T-cell (primary cell): ENCODE measurements at places on chromosomes 12 and 14.
A peak's percentile ranks its signal among the peaks of the same experiment; 100 is the strongest.

GRCh38 chr14:23396126-23396525, 11.9 kb downstream of the MYH6 start:
- DNase-seq, result no peak
- H3K27me3 ChIP-seq, result peaks cover 8% of the 10 kb centered on the region
- no peaks in the 10 kb centered on the region for H3K4me1 ChIP-seq
- H3K36me3 ChIP-seq, result no peaks in the 10 kb centered on the region

GRCh38 chr12:26101763-26102162, 23.1 kb downstream of the BHLHE41 start:
- no peaks in the 10 kb centered on the region for H3K4me1 ChIP-seq
- no peak overlapping the region for H3K27ac ChIP-seq
- no peak for DNase-seq
- no peak overlapping the region for H3K4me3 ChIP-seq
- no peaks in the 10 kb centered on the region for H3K27me3 ChIP-seq

- no peaks in the 10 kb centered on the region for H3K4me1 ChIP-seq
- H3K27me3 ChIP-seq, result no peaks in the 10 kb centered on the region
- H3K36me3 ChIP-seq, result no peaks in the 10 kb centered on the region
- H3K4me3 ChIP-seq, result no peak overlapping the region
- DNase-seq, result no peak
Observed at GRCh38 chr12:113397497-113398197, 6.0 kb downstream of the SDS start.

DNA sequence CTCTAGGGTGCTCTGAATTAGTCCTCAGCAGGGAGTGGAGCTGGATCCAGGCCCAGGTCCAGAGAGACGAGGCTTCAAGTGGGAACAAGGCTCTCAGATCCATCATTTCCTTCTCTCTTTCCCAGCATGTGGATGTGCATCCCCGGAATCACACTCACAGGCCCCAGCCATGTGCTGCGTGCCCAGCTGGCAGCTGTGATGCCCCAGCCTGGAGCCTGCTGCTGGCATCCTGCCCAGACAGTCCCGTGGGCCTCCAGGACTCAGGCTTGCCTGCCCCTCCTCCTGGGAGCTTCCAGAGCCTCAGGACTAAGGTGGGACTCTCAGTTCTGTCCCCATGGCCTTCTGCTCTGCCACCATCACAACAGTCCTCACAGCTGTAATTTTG, 6.2 kb upstream of the KRT84 start:
- no peak overlapping the region for H3K4me3 ChIP-seq
- H3K4me1 ChIP-seq, result no peaks in the 10 kb centered on the region
- DNase-seq, result no peak
- H3K27ac ChIP-seq, result no peak overlapping the region
- no peaks in the 10 kb centered on the region for H3K36me3 ChIP-seq
- peaks cover 3% of the 10 kb centered on the region for H3K27me3 ChIP-seq

GRCh38 chr14:28782301-28782700, 15.7 kb downstream of the FOXG1 start:
- H3K36me3 ChIP-seq, result no peaks in the 10 kb centered on the region
- H3K27ac ChIP-seq, result no peak overlapping the region
- H3K4me3 ChIP-seq, result no peak overlapping the region
- peaks cover 17% of the 10 kb centered on the region for H3K27me3 ChIP-seq
- H3K4me1 ChIP-seq, result peaks cover 7% of the 10 kb centered on the region
- no peak for DNase-seq

DNA sequence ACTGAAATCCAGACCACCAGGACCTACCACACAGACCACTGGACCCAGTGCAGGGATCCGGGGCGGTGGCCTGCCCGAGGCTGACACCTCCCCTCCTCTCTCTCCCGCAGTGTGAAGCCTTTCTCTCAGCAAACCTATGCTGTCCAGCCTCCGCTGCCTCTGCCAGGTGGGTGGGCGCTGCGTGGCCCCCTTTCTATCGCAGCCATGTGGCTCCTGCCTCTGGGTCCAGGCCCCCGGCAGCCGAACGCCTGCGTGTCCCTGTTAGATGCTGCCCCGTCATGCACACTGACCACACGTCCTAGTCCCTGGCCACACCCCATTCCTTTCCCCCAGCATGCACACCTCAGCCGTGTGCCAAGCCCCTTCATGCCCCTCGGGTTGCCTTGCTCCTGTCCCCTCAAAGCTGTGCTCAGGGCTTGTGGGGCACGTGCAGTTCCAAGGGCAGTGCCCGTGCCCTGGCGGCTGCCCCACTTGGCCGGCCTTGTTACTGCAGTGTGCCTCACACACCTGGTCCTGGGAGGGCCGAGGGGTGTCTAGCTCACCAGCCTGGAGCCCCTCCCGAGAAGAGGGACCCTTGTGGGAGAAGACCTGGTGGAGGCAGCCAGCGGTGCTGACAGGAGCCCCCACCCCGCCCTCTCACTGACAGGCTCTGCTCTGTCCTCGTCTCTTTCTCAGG, 58.0 kb upstream of the TSPAN9 start:
- no peaks in the 10 kb centered on the region for H3K27me3 ChIP-seq
- no peak for DNase-seq
- no peaks in the 10 kb centered on the region for H3K4me1 ChIP-seq
- no peak overlapping the region for H3K4me3 ChIP-seq
- no peak overlapping the region for H3K27ac ChIP-seq

GRCh38 chr14:84825481-84826251, 704.3 kb upstream of the FLRT2 start:
- no peak overlapping the region for H3K27ac ChIP-seq
- no peaks in the 10 kb centered on the region for H3K27me3 ChIP-seq
- no peaks in the 10 kb centered on the region for H3K4me1 ChIP-seq
- no peak for DNase-seq
- H3K36me3 ChIP-seq, result no peaks in the 10 kb centered on the region

DNA sequence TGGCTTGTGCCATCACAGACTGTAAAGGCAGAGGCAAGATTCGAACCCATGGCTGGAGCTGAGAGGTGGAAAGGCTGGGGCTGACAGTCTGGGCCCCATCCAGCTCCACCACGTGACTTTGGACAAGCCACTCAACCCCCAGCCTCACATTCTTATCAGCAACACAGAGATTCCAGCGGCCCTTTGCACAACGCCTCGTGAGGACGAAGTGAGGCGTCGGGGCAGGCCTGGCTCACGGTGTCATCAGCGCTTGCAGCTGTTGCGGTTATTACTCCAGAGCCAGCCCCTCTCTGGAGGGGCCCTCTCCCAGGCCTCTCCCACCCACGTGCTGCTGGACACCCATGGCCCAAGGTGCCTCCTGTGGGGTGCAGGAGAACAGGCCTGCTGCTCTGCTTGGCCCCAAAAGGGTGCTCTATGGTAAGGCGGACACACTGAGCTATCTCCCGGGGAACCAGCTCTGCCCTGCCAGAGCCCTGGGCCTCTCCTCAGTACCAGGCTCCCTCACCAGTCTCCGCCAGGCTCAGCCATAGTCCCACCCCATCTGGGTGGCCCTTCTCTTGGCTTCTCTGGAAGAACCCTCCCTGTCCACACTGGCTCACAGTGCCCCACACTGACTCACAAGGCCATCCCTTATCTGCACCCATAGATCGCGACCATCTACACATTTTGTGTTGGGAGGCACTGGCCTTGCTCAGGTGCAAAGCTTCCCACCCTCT, 21.1 kb downstream of the CHGA start:
- no peaks in the 10 kb centered on the region for H3K27me3 ChIP-seq
- no peak overlapping the region for H3K4me3 ChIP-seq
- H3K36me3 ChIP-seq, result peaks cover 19% of the 10 kb centered on the region
- H3K27ac ChIP-seq, result no peak overlapping the region

DNA sequence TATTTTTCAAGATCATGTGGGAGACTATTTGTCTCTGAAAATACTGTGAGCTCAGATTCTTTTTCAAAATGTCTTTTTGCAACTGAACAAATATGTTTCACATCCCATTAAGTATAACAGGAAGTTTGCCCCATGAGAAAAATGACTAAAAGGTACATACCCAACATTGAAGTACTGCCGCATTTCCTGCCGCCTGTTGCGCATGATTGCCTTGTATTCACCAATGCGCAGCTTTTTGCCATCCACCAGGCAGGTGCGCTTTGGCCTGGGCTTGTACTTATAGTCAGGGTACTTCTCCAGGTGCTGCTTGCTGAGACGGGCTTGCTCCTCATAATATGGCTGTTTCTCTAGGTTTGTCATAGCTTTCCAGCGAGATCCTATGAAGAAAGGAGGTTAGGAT, 413.2 kb downstream of the SOX5 start:
- no peak overlapping the region for H3K27ac ChIP-seq
- no peaks in the 10 kb centered on the region for H3K27me3 ChIP-seq
- H3K4me1 ChIP-seq, result no peaks in the 10 kb centered on the region
- no peak for DNase-seq

GRCh38 chr12:120286768-120287490, 4.8 kb downstream of the RNU4-2 start:
- H3K36me3 ChIP-seq, result no peaks in the 10 kb centered on the region
- no peaks in the 10 kb centered on the region for H3K27me3 ChIP-seq
- no peak for DNase-seq
- no peak overlapping the region for H3K4me3 ChIP-seq
- peaks cover 13% of the 10 kb centered on the region for H3K4me1 ChIP-seq
- no peak overlapping the region for H3K27ac ChIP-seq

- H3K36me3 ChIP-seq, result no peaks in the 10 kb centered on the region
- H3K4me1 ChIP-seq, result no peaks in the 10 kb centered on the region
- DNase-seq, result no peak
- H3K27me3 ChIP-seq, result no peaks in the 10 kb centered on the region
- no peak overlapping the region for H3K4me3 ChIP-seq
Observed at GRCh38 chr12:32809196-32809595, 53.5 kb upstream of the YARS2 start.

DNA sequence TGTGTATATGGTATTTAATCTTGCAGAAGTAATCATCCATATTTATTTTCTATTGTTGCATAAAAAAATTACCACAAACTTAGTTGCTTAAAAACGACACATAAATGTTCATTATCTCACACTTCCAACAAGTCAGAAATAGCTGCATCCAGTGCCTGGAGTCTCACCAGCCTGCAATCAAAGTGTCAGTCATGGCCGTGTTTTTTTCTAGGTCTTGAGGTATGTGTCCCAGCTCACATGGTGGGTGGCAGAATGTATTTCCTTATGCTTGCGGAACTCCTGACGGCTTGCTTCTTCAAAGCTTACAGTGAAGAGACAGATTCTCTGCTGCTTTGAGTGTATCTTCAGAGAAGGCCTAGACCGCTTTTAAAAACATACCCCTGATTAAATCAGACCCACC, 670.2 kb upstream of the LMO3 start:
- DNase-seq, result no peak
- no peaks in the 10 kb centered on the region for H3K27me3 ChIP-seq
- no peaks in the 10 kb centered on the region for H3K4me1 ChIP-seq
- H3K27ac ChIP-seq, result no peak overlapping the region
- H3K36me3 ChIP-seq, result no peaks in the 10 kb centered on the region
- H3K4me3 ChIP-seq, result no peak overlapping the region

DNA sequence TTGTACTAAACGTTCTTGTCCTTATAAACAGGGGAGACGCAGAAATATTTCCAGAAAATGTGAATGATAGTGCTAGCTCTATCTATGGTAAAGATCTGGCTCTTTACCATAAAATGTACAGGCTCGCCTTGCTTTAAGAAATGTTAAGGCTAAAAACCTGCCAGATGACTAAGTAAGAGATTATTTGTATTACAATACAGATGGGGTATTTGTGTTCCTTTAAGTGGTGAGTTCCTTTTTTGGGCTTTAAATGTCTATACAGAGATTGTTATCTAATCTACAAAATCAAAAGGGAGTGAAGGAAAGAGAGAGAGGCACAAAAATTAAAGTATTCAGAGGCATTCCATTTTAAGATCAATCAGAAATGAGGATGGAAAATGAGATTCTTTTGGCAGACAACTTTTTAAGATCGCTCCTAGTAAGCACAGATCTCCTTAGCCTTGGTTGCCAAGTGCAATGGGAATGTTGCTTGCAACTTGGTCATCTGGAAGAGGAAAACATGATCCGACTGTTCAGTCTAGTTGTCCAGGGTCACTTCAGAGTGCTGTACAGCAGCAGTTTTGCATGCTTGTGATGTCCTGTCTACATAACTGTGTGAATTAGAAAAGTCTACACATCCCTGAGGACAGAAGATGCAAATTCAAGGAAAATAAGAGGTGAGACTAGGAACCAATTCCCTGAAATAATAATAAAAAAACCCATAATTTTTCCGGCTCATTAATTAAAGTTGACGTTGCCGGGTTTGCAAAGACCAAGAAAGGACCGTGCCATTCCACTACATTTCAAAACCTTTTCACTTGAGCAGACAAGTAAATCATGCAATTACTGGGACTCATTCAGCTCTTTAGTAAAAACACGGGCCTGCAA, 380.8 kb downstream of the EGLN3 start:
- H3K36me3 ChIP-seq, result no peaks in the 10 kb centered on the region
- H3K4me1 ChIP-seq, result no peaks in the 10 kb centered on the region
- H3K4me3 ChIP-seq, result no peak overlapping the region
- H3K27me3 ChIP-seq, result no peaks in the 10 kb centered on the region

DNA sequence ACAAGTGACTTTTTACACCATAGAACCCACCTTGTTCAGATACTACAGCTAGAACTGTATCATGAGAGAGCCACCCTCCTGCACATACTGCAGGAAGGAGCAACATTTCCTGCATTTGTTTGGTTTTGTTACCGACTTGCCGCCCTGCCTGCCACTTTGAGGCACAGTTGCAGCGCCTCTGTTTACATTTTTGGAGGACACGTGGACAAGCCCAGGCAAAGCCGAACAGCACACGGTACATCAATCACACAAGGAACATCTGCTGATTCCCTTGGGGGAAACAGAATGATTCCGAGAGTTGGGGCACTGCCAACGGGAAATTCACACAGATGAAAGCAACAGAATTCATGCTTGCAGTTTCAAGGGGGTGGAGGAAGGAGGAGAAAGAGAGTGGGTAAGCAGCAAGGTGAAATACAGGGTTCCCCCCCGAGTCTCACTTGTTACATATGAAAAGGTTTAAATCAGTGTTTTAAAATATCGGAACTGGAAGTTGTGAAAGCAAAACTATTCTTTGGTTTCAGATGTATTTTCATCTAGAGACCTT, 110.7 kb downstream of the BTG1 start:
- H3K27ac ChIP-seq, result peak overlapping the region; percentile 94
- no peaks in the 10 kb centered on the region for H3K36me3 ChIP-seq
- peak overlapping the region; percentile 57 for H3K4me3 ChIP-seq
- H3K4me1 ChIP-seq, result peaks cover 64% of the 10 kb centered on the region
- DNase-seq, result peak; percentile 60

DNA sequence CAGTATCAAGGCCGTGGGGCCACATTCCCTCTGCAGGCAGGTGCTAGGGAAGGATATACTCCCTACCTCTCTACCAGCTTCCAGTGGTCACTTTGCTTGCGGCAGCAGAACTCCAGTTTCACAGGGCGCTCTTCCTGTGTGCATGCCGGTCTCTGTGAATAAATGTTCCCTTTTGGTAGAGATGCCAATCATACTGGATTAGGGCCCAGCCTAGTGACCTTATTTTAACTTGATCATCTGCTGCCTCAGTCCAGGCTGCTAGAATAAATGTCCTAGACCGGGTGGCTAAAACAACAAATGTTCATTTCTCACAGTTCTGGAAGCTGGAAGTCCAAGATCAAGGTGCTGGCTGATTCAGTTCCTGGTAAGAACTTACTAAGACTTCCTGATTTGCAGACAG, 198.8 kb upstream of the TMEM132C start:
- H3K27me3 ChIP-seq, result no peaks in the 10 kb centered on the region
- H3K4me3 ChIP-seq, result no peak overlapping the region
- H3K36me3 ChIP-seq, result no peaks in the 10 kb centered on the region
- H3K27ac ChIP-seq, result no peak overlapping the region
- no peaks in the 10 kb centered on the region for H3K4me1 ChIP-seq
